ENCODE measurements at places on chromosomes 7 and 10. TPM values are rescaled to one million over a fixed set of nuclear protein-coding genes. Genes with fewer than 3 reads are reported as not detected.

CAV1 gene
- 423 TPM for total RNA-seq

FLNC gene
- total RNA-seq, result 257 TPM

ADAM12 gene
- 6.7 TPM for total RNA-seq

H2BK1 gene
- total RNA-seq, result not detected

GRM3 gene
- 0.18 TPM for total RNA-seq

PNLIPRP3 gene
- total RNA-seq, result not detected

GBF1 gene
- total RNA-seq, result 27.6 TPM

RBM20 gene
- 44.1 TPM for total RNA-seq

PPP1R3A gene
- 61.4 TPM for total RNA-seq

CYP2C18 gene
- total RNA-seq, result not detected

PITX3 gene
- not detected for total RNA-seq

BLNK gene
- 1.2 TPM for total RNA-seq

XRCC2 gene
- total RNA-seq, result 0.31 TPM

SLC13A4 gene
- not detected for total RNA-seq

ELAPOR2 gene
- total RNA-seq, result 8.0 TPM

EMX2 gene
- total RNA-seq, result 0.56 TPM

KMT2E gene
- 59.0 TPM for total RNA-seq

SH2D4B gene
- total RNA-seq, result not detected

SEMA3E gene
- 1.1 TPM for total RNA-seq

MSRB2 gene
- 99.7 TPM for total RNA-seq

OR13A1 gene
- not detected for total RNA-seq

CTTNBP2 gene
- 7.0 TPM for total RNA-seq

TEX47 gene
- not detected for total RNA-seq

SLC18A3 gene
- total RNA-seq, result not detected

NOD1 gene
- total RNA-seq, result 10.6 TPM

LHFPL3 gene
- total RNA-seq, result not detected

CYP3A4 gene
- total RNA-seq, result 0.32 TPM

ASAH2B gene
- total RNA-seq, result 3.7 TPM

TLL2 gene
- 11.5 TPM for total RNA-seq

HERC4 gene
- 34.7 TPM for total RNA-seq

ZNF716 gene
- not detected for total RNA-seq

ALDH18A1 gene
- 26.0 TPM for total RNA-seq

ZNF804B gene
- total RNA-seq, result 0.16 TPM

C10orf62 gene
- not detected for total RNA-seq

TUBAL3 gene
- total RNA-seq, result 0.21 TPM

TSPAN15 gene
- 11.0 TPM for total RNA-seq

TLX1 gene
- total RNA-seq, result 0.21 TPM

DEPP1 gene
- total RNA-seq, result 49.2 TPM

CDNF gene
- 1.6 TPM for total RNA-seq

VAX1 gene
- not detected for total RNA-seq

PON3 gene
- total RNA-seq, result 0.99 TPM

IL15RA gene
- 10.9 TPM for total RNA-seq

ADAM8 gene
- total RNA-seq, result 2.3 TPM

ASZ1 gene
- not detected for total RNA-seq

SMKR1 gene
- total RNA-seq, result not detected

PVRIG gene
- total RNA-seq, result 0.94 TPM

IGF2BP3 gene
- total RNA-seq, result 0.15 TPM

CHN2 gene
- total RNA-seq, result 4.8 TPM

HYAL4 gene
- not detected for total RNA-seq

SORCS3 gene
- not detected for total RNA-seq

ANKRD61 gene
- total RNA-seq, result 0.29 TPM

SUGCT gene
- 4.1 TPM for total RNA-seq

MBL2 gene
- not detected for total RNA-seq

NYAP1 gene
- 0.59 TPM for total RNA-seq

HIP1 gene
- total RNA-seq, result 15.1 TPM

Measured in left cardiac atrium (tissue), 4 donors.